ENCODE measurements at places on chromosomes 5 and 9.
A peak's percentile ranks its signal among the peaks of the same experiment; 100 is the strongest.

- DNase-seq = no peak
Observed at GRCh38 chr5:14415698-14416074, 165.9 kb upstream of the OTULINL start.

GRCh38 chr5:180779985-180780610 lies 22.5 kb downstream of the MGAT1 start:
- DNase-seq = no peak

DNA sequence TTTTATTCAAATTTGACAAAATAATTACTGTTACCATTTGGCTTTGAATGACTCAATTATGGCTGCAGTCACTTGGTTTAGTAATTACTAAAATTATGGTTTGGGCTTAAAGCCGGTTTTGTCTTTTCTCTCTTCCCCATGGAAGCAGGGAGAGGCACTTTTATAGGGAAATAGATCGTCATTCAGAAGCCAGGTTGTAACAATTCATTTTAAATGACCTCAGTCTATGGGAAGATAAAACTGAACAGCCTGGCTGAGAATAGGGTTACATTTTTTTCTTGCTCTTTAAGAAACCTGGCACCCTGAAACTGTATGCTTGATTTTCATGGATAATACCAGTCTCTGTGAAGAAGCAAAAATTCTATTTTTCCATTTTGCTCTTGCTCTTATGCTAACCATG lies 169.8 kb downstream of the SMC2 start:
- no peak for DNase-seq

DNA sequence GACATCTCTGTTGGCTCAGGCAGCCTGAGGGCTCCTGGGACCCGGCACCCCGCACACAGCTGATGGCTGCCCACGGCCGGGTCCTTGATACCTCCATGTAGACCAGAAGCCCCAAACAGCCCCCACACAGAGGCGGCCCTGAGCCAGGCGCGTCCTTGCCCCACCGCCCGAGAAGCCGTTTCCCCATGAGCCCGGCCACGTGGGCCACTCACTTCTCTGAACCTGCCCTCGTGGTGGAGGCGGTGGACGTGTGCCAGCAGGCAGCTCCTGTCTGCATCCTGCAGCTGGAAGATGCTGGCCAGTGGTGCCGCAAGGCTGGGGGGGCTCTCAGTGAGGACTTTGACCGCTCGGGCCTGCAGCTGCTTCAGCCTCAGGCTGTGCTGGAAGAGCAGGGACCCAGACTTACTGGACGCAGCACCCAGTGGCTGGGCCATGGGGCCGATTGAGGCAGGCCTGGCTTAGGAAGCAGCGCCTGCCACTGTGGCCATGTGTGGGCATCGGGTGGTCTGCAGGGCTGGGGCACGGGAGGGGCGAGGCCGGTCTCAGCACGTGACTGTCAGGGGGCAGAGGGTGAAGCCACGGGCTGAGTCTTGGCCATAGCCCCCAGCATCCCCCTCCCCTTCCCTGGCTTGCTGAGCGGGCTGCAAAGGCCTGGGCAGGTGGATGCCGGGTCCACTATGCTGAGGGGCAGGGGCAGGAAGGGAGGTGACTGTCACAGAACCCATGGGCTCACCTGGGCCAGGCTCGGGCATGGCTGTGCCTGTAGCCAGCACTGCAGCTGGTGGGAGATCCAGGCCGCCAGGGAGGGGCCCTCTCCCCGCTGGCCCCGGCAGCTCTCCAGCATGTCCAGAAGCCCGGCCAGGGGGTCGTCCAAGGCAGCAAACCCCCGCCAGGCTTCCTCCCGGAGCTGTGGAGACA lies 50.0 kb downstream of the EXD3 start:
- no peak for DNase-seq

DNA sequence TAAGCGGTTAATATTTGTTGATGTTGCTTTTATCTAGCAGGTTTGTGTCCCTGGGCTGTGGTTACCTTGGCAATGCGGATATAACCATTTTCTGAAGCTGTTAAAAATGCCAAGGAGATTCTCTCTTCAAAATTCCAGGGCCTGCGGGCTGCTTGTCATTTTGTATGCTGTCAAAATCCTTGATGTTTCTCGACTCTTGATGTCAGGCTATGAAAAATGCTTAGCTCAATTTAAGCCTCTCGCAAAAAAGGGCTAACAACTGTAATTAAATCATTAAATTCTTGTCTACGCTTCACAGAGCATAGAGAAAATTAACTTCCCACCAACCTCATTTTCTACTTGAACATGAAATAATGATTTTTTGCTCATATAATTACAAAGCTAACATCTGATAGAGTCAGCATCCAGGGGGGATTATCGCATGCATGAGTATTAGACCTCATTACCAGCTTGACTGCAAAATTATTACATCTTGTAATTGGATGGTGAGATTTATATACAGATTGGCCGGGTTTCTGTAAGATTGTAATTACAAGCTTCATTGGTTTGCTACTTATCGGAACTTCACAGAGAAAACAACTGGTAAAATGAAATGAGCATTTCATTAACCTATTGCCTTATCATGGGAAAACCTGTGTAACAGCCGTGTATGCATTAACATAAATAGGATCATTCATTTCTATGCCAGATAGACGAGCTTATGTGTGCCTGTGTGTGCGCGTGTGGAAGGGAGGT lies 83.1 kb upstream of the IRX1 start:
- no peak for DNase-seq

- no peak for DNase-seq
Observed at GRCh38 chr5:6159832-6160430, 218.4 kb downstream of the MED10 start.

DNA sequence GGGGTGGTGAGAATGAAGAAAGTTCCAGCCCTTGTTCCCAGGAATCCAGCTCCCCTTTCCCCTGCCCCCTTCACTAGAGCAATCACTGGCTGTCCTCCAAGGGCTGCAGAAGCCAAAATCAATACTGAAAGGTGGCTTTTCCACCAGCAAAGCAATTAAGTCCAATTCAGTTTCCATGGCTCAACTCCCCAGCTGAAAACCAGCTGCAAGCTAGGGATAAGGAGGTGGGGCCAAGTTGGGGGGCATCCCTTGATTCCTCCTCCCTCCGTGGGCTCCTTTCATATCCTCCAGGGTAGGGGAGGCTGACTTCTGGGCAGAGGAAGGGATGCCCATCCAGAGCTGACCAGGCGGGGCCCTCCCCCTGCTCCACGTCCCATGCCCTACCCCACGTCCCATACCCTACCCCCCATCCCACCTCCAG lies 22.7 kb downstream of the CAMK2A start:
- DNase-seq = no peak

GRCh38 chr5:156802501-156802900 lies 47.6 kb upstream of the PPP1R2B start:
- no peak for DNase-seq

GRCh38 chr5:134568761-134569695 lies 43.6 kb downstream of the JADE2 start:
- DNase-seq = peak; percentile 61
